Central memory CD4-positive, alpha-beta T cell (primary cell): ENCODE measurements at places on chromosomes 11 and 22.

GRCh38 chr11:1760351-1761109 is 3.2 kb downstream of the CTSD start:
- DNase-seq = no peak

GRCh38 chr11:7518811-7519562 is 5.2 kb downstream of the PPFIBP2 start:
- no peak for DNase-seq

DNA sequence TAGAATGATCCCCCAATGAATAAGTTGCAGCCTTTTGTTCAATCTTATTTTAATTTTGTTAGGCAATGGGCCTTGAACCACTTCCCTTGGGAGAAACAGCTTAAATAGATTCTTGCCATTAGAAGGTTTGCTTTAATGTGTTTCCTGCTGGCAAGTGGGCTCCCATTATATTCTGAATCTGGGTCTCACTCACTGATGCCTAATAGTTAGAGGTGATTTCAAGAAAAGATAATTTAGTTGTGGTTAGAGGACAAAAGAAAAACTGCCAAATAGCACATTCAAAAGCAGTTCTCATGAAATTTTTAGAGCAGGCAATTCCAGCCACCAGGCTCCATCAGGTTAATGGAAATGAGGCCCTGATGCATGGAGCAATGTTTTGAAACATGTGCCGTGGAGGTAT is 362.6 kb upstream of the CHORDC1 start:
- DNase-seq = no peak

DNA sequence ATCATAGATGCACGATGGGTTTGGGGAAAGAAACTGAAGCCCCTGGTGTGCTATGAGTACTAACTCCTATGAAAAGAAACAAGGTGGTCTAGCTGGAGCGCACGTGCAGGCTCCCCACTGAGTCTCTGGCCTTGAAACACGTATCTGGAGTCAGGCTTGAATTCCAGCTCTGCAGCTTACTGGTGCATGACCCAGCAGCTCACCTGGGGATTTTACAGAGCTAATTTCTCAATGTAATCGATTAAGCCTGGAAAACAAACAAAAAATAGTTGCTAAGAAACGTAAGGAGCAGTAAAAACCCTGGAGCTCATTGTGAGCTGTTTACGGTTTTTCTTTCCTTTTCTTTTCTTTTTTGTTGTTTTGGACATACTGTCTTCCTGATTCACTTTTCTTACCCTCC is 12.3 kb downstream of the KCNJ1 start:
- DNase-seq = no peak

GRCh38 chr11:13169709-13170108 is 107.9 kb upstream of the BMAL1 start:
- no peak for DNase-seq

DNA sequence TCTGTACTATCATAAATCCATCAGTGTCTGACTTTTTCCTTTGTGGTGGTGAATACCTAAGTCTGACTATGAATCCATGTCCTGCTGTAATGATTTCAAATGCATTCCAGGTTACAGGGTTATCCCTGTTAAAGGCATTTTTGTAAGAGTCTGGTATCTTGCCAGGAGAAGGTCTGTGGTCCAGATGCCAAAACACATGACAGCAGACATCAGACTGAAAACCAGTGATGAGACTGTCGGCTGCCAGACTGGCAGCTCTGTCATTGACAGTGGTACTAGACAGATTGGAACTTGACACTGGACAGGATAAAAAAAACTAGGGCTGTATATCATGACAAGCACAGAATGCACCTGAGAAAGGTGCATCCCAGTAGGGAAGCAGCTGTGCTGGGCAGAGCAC is 301.8 kb upstream of the FAT3 start:
- DNase-seq = no peak

GRCh38 chr22:17858033-17858432 is 83.8 kb upstream of the BID start:
- no peak for DNase-seq

GRCh38 chr22:40808018-40808841 is 10.9 kb downstream of the SLC25A17 start:
- DNase-seq = no peak

DNA sequence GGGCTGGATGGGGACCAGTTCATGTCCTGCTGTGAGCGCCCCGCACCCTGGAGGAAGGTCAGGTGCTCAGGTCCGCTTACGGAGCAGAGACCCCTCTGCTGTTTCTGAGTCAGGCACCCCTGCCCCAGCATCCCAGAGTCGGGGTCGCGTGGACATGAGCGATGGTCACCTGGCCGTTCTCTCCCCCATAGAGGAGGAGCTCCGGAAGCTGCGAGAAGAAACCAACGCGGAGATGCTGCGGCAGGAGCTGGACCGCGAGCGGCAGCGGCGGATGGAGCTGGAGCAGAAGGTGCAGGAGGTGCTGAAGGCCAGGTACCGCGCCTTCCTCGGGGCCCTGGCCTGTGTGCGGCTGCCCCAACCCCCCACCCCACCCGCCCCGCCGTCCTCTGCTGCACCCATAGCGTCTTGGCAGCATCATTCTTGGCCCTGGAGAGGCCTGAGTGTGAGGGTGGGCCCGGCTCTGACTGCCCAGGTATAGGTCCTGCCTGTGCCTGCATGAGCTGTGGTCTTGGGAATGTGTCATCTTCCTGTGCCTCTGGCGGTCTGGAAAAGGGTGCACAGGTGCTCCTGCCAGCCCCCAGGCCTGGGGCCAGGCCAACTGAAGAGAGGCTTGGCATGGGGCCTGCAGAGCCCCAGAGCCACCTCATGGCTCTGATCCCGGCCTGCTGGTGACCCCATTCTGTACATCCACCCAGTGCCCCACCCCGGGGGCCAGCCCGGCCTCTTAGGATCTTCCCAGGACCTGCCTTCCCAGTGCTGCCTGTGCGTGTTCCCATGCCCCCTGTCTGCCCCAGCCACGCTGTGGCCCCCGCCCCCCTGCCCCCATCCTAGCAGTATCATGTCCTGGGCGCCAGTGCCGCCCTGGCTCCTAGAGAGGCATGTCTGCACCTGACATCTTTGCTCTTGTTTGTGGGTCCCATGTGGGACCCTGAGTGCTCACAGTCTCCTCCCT is 38.1 kb downstream of the GRAMD4 start:
- no peak for DNase-seq

GRCh38 chr11:126599217-126599897 is 243.9 kb downstream of the ST3GAL4 start:
- DNase-seq = no peak

DNA sequence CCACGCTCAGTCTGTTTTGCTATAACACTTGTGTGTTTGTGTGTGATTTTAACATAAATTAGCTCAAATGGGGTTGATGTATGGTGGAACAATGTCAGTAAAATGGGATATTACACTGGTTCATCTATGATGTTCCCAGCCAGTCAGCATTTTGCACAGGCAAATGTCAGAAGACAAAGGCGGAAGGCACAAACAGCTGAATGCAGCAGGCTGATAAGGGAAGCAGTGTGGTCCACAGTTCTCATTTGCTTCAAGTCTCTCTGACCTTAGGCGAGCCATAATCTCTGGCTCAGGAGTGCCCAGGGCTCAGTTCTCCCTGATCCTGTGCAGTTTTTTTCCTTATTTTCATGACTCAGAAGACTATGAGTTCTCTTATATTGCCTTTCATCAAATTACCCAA is 102.7 kb downstream of the FAR1 start:
- no peak for DNase-seq

DNA sequence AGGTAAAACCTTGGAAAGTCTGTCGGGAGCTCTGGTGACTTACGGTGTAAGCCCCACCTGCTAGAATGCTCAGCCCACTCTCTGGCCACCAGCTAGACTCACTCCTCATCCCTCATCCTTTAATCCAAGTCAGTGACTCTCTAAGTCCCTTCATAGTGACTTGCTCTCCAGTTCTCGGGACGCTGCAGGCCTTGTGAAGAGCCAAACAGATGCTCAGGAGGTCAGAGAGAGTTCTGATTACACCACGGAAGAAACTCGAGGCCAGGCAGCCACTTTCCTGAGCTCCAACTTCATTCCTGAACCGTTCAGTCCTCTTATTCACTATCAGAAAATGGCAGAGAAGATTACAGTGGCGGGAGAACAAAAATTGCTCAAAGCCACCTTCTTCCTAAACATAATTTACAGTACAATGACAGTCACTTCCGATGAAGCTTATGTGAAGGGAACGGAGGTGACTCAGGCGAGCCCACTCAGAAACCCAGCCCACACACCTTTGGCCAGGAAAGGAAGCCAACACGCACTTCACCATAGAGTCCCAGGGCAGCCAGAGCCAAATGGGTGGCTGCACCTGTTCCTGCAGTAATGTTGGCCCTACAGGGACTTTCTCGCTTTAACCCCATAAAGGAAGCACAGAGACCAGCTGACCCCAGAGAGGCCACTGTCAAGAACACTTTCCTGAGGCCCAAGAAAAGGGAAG is 100.4 kb downstream of the GALNT18 start:
- no peak for DNase-seq
